ENCODE measurements at places on chromosomes 4 and X.
A peak's percentile ranks its signal among the peaks of the same experiment; 100 is the strongest.

DNA sequence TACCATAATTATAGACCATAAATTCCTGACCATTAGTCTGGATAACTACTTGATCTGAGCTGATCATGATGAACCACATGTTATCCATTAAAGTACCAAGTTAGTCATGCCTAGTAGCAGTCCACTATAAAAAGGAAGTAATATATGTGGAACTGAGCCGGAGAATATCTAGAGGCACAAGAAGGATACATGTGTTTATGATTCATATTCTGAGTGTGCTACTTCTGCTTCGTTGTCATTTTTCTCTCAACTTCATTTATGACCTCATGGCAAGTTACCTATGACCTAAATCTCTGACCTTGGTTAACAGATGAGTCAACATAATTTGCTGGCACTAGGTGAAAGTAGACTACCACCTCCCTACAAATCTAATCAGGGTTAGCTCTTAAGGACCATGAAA is 56.5 kb upstream of the ANKRD17 start:
- no peak for DNase-seq

DNA sequence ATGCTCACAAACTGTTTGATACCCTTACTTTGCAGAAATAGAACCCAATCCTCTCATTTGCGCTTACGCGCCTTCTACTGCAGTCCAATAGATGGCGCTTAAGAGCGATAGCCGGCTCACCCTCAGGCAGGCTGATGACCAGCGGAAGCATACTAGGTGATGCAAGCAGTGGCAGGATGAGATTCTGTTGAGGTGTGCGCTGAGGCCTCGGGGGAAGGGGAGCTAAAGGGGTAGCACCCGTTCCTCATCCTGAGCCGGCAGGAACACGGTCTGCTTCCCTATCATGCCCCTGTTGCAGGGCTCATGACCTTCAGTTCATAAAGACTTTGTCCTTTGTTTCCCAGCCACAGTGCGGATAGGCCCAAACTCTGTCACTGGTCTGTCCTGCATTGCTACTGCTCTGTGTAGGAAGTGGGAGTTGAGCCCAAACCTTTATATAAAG is 628.9 kb downstream of the TLL1 start:
- DNase-seq = no peak

- no peak for DNase-seq
These were observed 69.5 kb upstream of the CBLL2 start for GRCh38 chrX:22203186-22203585.

GRCh38 chrX:15515931-15516330 is 15.3 kb downstream of the BMX start:
- no peak for DNase-seq

- DNase-seq = peak; percentile 64
These were observed 274 bp upstream of the ERVMER34-1 start for GRCh38 chr4:52751487-52751911.

DNA sequence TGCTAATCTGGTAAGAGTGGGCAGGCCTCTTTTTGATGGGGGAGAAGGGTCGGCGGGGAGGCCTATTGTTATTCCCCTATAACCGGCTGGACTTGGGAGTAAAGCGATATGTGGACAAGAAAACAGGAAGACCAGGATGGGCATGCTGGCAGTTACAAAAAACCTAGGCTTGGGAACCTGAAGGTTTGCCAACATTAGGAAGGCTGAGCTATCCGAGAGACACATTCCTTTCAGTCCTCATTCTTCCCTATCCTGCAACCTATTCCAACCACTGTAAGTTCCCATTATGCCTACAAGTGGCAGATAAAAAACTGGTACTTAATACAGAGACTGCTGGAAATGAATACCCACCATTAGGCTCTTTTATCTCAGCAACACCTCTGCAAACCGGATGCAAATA is 32.4 kb upstream of the CT47C1 start:
- DNase-seq = no peak

- DNase-seq = peak; percentile 82
These were observed 118.1 kb downstream of the ENPP6 start for GRCh38 chr4:184099535-184099966.
